DMS79 treated with DMSO at 0.1 percent for 48 hours (cell line): ENCODE measurements at places on chromosomes 1 and 21.

DNA sequence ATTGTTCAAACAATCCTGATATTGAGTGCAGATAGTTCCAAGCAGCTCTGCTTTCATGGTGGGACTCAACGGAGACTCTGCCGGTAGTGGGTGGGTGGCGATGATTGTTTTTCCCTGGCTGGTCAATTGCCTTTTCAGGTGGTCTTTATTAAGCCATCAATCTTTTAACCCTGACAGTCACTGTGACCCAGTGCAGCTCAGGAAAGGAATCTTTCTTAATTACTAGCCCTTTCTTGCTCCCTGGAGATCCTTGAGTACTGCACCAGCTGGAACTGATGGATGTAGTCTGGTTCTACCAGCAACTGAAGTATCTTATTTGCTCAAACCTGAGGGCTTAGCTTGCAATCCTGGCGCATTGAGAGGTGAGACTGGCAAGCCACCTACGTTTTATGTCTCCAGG lies 196.4 kb downstream of the PLPP3 start:
- peak; percentile 76 for DNase-seq

DNA sequence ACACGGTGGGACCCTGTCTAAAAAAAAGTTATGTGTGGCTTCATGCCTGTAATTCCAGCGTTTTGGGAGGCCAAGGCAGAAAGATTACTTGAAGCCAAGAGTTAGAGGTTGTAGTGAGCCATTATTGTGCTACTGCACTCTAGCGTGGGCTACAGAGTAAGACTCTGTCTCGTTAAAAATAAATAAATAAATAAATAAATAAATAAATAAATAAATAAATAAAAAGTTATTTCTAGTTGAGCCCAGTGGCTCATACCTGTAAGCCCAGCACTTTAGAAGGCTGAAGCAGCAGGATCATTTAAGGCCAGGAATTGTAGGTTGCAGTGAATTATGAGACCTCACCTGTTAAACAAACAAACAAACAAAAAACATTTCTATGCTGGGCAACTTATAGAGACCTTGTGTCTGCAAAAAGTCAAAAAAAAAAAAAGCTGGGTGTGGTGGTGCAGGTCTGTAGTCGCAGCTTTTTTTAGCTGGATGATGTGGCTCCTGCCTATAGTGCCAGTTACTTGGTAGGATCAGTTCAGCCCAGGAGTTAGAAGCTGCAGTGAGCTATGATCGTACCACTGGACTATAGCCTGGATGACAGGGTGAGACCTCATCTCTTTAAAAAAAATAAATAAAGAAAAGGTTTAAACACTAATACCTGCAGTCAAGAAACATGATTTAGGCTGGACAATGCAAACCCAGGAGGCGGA lies 25.6 kb downstream of the GON4L start:
- no peak for DNase-seq

GRCh38 chr1:72827278-72827677 lies 544.9 kb upstream of the NEGR1 start:
- no peak for DNase-seq

GRCh38 chr1:210123924-210124589 lies 108.5 kb upstream of the SERTAD4 start:
- no peak for DNase-seq

DNA sequence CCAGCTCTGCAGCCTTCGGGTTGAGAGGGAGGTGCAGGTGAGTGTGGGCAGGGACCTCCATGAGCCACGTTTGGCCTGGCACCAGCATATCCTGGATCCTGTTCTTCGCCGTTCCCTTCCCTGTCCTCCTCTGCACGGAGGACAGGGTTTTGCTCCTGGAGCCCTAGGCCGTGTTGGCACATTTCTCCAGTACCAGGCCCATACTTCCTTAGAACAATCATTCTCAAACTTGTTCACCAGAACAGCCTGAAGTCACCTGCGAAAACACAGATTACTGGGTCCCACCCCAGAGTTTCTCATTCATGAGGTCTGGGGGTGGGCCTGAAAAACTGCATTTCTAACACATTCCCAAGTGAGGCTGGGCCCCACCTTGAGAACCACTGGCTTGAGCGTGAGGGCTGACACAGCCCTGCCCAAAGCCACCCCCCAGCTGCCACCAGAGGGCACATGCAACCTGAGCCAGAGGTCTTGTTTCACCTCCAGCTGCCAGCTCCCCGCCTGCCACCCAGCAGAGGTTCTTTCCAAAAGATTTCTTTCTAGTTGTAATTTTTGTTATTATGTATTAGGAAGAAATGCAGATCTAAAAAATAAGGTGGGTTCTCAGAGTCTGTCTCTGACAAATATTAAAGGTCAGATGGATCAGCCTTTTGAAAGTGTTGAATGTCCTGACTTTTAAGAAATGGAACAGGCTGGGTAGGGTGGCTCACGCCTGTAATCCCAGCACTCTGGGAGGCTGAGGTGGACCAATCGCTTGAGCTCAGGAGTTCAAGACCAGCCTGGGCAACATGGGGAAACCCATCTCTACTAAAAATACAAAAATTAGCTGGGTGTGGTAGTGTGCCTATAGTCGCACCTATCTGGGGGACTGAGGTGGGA lies 39.6 kb upstream of the LDLRAP1 start:
- DNase-seq: no peak

DNA sequence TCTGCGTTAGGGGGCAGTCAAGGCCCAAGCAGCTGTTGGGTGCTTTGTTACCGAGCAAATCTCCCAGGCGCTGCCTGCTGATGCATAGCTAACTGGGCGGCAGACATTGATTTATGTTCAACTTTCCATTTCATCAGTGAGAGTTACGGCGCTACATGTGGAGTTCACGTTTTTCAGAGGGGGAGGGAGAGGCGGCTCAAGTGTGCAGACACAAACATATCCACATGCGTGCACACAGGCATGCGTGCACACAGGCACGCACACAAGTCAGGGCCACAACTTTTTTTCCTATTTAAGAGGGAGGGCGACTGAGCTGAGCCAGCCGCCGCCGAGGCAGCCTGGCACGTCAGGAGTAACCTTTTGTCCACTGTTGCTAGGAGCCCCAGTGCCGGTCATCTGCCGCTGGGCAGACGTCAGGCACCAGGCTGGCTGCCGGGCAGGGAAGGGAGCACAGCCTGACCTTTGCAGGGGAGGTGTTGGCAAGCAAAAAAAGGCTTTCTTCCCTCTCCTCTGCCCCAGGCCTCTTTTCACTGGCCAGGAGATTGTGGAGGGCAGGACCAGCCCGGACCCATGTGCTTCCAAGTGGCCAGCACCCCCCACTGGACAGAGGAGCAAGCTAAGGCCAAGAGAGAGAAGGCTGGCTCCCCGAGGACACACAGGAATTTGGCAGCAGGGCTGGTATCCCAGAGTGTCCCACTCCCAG lies 73.3 kb downstream of the MRPL37 start:
- DNase-seq: no peak

- DNase-seq: peak; percentile 96
Measured at GRCh38 chr1:180343921-180344769, 114.1 kb downstream of the LHX4 start.

DNA sequence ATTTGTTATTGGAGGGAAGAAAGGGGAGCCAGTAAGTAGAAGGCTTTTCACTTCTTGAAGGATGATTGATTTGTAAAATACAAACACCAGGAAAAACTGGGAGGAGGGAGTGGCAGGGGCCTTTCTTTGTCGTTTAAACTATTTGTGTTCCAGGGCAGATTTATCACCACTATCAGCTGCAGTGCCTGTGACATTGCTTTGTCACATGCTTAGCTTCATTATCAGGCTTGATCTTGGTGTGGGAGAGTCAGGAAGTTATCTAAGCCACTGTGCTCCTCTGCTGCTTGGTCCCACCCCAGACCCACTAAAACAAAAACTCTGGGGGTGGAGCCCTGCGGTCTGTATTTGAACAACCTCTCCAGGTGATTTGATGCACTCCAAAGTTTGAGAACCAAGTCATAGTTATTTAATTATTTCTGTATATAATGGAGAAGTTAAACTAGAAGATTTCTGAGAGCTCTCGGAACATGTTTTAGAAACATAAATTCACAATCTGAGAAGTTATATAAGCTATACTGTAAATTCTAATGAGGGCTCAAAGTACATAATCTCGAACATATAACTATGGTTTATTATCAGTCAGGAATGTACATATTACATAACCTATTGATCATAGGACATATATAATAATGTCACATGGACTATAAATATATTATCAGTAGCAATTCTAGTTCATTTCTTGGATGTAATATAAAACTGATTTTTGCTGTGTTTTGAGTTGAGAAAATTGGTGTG lies 87.9 kb downstream of the CDC14A start:
- DNase-seq: peak; percentile 31

DNA sequence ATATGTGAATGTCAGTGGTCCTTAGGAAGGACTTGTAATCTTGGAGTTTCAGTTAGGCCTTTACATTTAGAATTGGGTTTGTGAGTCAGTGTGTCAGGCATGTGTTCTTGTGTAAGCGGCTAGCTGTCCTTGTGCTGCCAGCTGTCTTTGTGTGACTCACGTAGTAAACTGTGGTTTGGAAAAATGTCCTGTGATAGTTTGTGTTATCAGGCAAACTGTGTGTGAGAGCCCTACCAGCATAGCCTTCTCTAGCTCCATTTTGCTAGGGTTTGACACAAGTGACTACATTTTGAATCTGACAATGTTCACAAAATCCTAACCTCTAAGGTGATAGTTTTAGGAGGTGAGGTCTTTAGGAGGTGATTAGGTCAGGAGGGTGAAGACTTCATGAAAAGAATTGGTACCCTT lies 6.9 kb upstream of the SLC35D1 start:
- no peak for DNase-seq

DNA sequence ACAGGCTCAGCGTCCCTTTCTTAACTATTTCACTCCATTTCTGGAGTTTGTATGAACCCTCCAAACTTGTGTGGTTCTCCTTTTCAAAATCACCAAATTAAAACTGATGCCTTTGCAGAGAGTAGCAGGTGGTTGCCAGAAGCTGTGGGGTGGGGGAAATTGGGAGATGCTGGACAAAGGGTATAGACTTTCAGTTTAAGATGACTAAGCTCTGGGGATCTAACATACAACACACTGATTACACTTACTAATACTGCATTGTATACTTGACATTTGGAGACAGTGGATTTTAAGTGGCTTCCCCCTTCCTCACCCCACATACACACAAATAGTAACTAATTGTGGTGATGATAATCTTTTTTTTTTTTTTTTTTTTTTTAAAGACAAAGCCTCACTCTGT lies 11.1 kb upstream of the SCYL3 start:
- DNase-seq: no peak

- no peak for DNase-seq
Measured at GRCh38 chr1:87743256-87743655, 414.6 kb downstream of the LMO4 start.
